ENCODE measurements at places on chromosomes 2 and 18.

DNA sequence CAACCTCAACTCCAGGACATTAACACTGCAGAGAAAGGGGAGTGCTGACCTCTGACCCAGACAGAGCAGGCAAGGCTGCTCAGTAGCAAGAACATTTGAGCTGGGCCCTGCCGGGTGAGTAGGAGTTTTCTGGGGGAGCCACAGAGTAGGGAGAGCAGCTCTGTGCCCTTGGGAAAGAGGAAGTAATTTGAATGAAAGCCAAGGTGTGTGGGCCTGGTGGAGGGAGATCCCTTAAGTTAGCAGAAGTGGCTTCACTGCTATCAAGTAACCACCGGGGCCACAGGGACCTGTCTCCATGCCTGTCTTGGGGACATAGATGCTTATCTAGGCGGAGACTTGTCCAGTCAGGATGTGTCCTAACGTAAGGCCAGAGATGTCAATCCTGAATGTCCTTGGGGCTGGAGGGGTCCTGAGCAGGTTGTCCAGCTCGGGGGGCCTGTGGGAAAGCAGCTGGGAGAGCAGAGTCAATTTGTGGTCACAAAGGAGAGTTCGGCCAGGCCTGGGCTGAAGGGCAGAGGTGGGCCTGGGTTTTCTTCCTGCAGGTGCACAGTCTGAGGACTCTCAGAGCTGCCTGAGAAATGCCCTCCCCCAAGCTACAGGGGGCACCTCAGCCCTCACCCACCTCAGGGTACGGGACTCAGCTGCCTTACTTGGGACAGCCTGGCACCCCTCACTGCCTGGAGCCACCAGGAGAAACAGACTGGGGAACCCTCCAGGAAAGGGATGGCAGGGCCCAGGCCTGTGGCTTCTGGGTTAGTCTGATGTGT is 15.0 kb upstream of the OTOF start:
- DNase-seq = no peak

GRCh38 chr2:37322368-37322767 is 2.3 kb downstream of the PRKD3 start:
- peak; percentile 62 for DNase-seq

DNA sequence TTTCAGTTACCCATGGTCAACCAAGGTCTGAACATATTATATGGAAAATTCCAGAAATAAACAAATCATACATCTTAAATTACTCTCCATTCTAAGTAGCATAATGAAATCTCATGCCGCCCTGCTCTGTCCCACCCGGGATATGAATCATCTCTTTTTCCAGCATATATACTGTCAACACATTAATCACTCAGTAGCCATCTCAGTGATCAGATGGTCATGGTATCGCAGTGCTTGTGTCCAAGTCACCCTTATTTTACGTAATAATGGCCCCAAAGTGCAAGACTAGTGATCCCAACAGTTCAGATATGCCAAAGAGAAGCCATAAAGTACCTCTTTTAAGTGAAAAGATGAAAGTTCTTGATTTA is 43.8 kb downstream of the OSBPL6 start:
- peak; percentile 62 for DNase-seq

DNA sequence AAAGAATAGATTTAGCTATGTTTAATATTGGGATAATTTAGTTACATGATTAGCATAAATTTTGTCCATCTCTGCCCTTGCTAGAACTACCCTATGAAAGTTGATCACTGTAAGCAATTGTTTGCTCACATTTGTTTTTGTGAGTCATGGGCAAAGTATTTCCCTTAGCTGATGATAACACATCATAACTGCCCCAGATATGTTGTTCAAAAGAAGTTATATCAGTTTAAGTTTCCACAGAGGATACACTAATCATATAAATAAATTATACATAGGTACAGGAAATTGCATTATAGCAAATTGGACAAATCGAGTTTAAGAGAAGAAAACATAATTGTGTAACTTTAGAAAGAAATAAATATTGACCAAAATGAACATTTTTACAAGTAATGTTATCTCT is 223.2 kb upstream of the PIK3C3 start:
- peak; percentile 34 for DNase-seq

- peak; percentile 65 for DNase-seq
Measured at GRCh38 chr2:160492401-160493226, 993 bp downstream of the RBMS1 start.

GRCh38 chr2:222255090-222255489 is 43.7 kb downstream of the PAX3 start:
- no peak for DNase-seq

- DNase-seq = no peak
Measured at GRCh38 chr2:219027511-219028055, 13.7 kb downstream of the CFAP65 start.

GRCh38 chr2:29455200-29455860 is 340.1 kb downstream of the CLIP4 start:
- DNase-seq = peak; percentile 40

- no peak for DNase-seq
Measured at GRCh38 chr2:72454189-72454588, 306.5 kb upstream of the CYP26B1 start.
